ENCODE measurements at places on chromosomes 4 and X.
A peak's percentile ranks its signal among the peaks of the same experiment; 100 is the strongest.

GRCh38 chrX:119325456-119325855 is 73.7 kb upstream of the SLC25A43 start:
- DNase-seq: no peak

- DNase-seq: no peak
Measured at GRCh38 chr4:162131256-162131655, 32.5 kb downstream of the FSTL5 start.

- DNase-seq: no peak
Measured at GRCh38 chr4:151852202-151852601, 91.4 kb upstream of the GATB start.

DNA sequence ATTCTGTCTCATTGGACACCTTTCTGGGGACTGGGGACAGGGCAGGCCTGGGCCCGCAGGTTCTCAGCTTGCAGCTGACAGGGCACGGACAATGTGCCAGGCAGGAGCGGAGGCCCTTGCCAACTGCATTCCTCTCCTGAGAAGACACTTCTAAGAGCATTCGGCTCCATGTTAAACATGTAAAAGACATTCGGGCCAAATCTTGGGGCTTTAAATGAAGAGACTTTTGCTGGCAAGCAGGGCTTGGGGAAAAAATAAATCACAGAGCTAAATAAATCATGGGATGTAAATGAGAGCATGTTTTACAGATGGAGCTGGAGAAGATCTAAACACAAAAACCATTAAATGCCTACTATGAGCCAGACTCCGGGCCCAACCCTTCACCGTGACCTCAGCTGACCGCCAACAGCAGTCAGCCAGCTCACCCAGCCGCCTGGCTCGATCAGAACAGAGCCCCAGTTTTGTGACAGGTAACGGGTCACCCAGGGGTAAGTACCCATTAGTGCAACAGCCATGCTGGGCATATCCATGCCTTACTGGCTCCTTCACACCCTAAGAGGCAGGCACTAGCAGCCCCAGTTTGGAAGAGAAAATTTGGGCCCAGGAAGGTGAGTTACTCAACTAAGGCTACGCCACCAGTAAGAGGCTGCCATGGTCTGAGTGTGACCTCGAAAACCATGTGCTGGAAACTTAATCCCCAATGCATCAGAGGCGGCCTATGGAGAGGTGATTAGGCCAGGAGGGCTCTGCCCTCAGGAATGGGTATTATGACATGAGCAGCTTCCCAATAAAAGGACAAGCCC is 14.7 kb downstream of the WDR1 start:
- DNase-seq: no peak

DNA sequence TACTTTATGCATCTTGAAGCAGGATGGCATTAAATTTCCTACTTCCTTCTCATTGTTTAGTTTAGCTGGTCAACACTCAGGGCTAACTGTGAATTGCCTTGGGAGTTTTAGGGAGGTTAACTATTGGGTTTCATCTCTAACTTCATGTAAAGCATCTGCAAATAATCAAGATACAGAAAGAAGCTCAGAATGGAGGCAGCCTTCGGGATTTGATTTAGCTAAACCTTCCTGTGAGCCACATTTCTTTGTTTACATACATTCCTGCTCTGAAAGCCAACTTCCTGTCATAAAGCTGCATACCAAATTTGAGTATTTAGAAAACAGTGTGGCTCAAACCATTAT is 131.7 kb upstream of the PCDH18 start:
- DNase-seq: no peak

DNA sequence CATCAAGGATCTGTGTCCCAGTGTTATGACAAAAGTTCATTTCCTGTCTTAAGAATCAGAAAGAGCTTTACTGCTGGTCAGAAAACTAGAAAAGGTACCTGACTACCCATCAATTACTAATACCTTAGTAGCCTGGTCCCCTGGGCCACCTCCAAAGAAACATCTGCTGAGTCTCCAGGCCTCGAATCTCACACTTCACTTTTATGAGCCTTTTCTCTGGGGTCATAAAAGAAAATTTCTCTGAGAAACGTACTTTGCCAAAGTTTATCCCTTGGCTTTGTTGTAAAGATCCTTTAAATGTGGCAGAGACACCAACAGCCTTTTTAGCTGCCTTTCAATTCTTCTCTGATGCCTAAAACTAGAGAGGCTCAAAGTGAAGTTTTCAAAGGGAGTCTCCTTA is 17.8 kb downstream of the GUCY1A1 start:
- no peak for DNase-seq

- DNase-seq: no peak
Measured at GRCh38 chrX:3178329-3178728, 137.1 kb downstream of the ARSF start.

GRCh38 chr4:82842593-82842992 is 44.0 kb upstream of the SCD5 start:
- DNase-seq: no peak

DNA sequence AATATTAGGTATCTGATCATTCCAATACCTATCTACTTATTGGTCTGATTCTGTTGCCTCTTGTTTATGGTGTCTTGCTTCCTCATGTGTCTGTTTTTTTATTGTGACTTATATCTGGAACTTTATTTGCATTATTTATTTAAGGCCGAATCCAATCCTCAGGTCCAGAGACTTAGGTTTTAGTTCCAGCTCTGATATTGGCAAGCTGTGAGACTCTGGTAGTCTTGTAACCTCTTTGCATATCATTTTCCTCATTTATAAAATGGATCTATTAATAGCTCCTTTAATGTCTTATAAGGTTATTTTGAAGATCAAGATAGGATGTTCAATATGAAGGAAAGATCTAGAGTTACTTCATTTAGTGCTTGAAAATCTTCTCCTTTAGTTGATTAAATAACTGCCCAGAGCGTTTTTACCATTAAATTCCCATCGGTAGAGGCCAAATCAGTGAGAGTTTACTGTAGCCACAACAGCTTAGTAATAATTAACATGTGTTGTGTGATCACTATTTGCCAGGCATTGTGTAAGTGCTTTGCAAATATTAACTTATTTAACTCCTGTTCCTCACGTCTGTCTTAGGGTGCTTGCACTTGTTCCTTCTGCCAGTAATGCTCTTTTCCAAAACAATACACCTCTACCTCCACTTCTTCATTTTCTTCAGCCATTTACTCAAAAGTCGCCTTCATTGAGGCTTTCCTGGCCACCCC is 82.2 kb downstream of the CC2D2A start:
- no peak for DNase-seq

DNA sequence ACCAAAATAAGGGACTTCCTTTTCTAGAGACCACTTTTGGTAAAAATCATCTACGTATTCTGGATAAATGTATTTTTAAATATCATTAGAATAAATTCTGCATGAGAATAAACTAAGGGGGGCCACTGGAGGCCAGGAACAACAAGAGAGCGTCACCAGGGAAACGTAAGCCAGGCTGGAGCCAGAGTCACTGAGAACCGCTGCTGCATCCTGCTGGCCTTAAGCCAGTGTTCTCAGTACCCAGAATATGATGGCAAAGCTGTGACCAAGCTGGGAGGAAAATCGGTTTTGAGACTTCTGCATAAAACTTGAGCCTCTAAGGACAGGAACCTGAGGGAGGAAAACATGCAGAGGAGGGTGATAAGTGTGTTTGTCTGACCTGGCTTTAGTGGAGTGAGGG is 63.0 kb upstream of the FAM9A start:
- peak; percentile 21 for DNase-seq

DNA sequence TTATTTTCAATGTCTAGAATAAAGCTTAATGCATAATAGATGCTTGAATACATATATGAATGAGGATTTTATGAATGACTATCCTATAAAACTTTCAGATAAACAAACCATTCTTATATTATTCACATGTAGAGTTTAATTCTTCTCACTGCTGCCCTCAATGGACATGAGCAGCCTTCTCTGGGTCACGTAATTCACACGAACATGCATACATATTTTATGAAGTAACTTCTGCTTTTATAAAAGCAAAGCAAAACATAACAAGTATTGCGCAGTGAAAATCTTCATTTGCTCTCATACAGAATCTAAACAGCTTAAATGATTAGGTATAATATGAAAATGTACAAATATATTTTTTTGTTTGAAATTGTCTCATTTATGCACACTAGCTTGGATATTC is 116.7 kb downstream of the TMA16 start:
- DNase-seq: no peak

DNA sequence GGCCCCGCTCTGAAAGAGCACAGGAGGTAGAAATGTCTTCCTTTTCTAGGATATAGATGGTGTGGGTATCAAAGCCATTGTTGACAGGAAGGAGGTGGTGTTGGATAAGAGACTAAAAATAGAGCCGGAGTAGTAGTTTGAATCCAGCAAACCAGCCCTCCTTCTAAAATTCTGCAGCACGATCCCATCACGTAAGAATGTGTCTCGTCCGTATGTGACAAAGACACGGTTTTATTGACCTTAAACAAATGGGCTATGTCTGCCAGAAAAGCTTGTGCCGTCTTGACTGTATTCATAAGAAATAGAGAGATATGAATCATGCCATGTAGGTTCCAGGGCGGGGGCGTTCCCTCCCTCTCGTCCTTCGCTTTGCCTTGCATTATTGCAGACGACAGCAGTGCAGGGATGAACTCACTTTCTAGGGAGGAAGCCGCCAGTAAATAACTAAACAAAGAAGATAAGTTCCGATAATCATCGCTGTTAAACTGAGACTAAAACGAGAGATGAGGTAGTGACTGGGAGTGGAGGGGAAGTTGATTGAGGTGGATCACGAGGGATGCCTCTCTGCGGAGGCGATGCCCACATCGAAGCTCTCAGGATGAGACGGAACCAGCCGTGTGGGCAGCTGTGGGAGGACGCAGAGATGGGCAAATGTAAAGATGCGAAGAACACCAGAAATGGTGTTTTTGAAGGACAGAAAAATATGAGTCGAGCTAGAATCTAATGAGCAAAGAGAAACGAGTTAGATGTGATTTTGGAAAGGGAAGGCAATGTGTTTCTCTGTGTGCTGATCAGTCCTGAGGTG is 3.4 kb downstream of the TENM3 start:
- no peak for DNase-seq

DNA sequence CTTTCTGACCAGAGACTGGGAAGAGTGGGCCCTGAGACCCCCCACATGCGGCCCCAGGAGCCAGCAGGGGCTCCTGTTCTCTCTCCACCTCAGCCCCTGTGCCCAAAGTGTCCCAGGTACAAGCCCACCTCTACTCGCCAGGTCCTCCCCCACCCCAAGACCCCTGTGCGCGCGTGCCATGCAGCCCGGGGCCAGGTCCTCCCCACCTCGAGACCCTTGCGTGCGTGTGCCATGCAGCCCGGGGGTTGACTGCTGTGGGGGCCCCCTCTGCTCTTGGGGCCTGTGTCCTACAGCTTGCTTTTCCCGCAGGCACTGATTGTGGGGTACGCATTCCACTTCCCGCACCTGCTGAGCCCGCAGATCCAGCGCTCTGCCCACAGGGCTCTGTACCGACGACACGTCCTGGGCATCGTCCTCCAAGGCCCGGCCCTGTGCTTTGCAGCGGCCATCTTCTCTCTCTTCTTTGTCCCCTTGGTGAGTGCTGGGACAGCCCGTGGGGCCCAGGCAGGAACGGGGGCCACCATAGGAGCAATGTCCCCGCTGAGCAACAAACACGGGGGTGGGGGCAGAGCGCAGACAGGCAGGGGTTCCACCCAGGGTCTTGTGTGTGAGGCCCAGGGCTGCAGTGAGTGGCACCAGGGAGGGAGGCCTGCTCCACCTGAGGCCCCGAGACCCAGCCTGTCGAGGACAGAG is 20.3 kb downstream of the DGKQ start:
- DNase-seq: no peak

- peak; percentile 23 for DNase-seq
Measured at GRCh38 chr4:141132072-141132708, 1.1 kb downstream of the RNF150 start.

- DNase-seq: no peak
Measured at GRCh38 chrX:7943600-7944245, 16.5 kb upstream of the PNPLA4 start.

- DNase-seq: no peak
Measured at GRCh38 chr4:151652841-151653547, 107.8 kb downstream of the GATB start.

GRCh38 chr4:59671037-59671436 is 1529.1 kb upstream of the ADGRL3 start:
- no peak for DNase-seq

- no peak for DNase-seq
Measured at GRCh38 chr4:169159624-169160171, 111.1 kb downstream of the SH3RF1 start.

- DNase-seq: peak; percentile 49
Measured at GRCh38 chr4:86033171-86033570, 326.7 kb downstream of the MAPK10 start.

DNA sequence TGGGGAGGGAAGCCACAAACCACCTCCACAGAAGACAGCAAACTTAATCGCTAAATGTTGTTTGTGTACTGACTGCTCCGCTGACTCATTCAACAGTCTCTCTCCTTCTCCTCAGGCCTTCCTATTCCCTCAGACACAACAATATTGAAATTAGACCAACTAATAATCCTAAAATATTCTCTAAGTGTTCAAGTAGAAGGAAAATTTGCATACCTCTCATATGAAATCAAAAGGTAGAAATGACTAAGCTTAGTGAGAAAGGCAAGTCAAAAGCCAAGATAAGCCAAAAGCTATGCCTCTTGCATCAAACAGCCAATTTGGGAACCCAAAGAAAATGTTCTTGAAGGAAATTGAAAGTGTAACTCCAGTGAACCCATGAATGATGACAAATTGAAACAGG is 75.7 kb upstream of the ARHGAP24 start:
- DNase-seq: no peak

GRCh38 chrX:79078114-79078513 is 66.4 kb upstream of the GPR174 start:
- DNase-seq: no peak

- DNase-seq: no peak
Measured at GRCh38 chr4:12178614-12179610, 750.2 kb upstream of the HS3ST1 start.

DNA sequence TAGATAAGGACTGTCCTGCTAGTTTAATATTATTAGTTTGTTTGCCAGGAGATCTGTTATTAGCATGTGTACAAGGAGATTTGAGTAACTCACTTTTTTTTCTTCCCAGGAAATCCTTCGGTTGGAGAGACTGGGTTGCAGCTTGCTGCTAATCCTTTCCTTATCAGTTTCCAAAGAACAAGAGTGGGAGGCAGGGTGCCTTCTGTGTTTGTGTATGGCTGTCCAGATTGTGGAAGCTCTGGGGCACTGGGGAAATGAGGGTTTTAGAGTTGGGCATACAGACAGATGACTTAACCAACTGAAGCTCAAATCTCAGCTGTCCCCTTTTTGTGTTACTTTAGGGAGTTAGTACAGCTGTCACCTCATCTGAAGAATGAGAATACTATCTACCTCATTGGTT is 12.6 kb upstream of the SUPT20HL1 start:
- DNase-seq: no peak

GRCh38 chr4:154744341-154744926 is 634 bp downstream of the LRAT start:
- DNase-seq: no peak

All from midbrain (tissue), 1 donor.